H9 (cell line): ENCODE measurements at places on chromosomes 1 and 21. TPM values are rescaled to one million over a fixed set of nuclear protein-coding genes. Genes with fewer than 3 reads are reported as not detected.

- no peak for DNase-seq
Observed at GRCh38 chr1:37878071-37878470, 18.7 kb upstream of the MTF1 start.

DNA sequence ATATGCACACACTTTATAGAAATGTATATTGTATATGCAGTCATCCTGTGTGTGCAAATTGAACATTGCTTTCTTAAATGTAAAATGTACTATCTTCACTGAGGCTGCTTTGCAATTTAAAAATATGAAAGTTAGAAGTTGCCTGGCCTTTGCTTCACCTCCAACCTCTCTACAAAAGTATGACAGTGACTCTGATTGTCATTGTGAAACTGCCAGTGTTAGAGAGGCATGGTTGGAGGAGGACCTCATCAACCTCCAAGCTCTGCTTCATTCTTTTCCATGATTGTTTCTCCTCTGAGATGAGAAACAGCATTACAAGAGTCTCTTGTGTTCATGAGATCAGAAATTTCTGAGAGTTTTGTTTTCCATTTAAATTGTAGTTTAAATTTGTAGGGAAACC, 185.5 kb downstream of the ZC3H11B start:
- DNase-seq = no peak

GRCh38 chr1:184455786-184456185, 69.0 kb downstream of the C1orf21 start:
- no peak for DNase-seq

The TLCD4 gene
- 1.8 and 2.0 TPM in 2 replicates for total RNA-seq

DNA sequence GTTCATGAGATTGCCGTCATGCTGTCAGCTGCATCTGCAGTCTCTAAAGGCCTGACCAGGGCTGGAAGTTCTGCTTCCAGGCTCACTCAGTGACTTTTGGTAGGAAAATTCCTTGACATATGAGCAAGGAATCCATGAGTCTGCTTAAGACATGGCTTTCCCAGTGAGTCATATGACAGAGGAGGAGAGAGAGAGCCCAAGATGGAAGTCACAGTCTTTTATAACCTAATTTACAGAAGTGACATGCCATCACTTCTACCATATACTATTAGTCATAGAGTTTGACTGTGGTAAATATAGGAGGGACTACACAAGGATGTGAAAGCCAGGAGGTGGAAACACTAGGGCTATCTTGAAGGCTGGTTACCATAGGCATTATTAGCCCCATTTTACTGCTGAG, 115.2 kb downstream of the ROR1 start:
- DNase-seq = no peak

The CRYBG2 gene
- 11.8 and 12.8 TPM in 2 replicates for total RNA-seq

- DNase-seq = no peak
Observed at GRCh38 chr1:4965346-4966075, 311.1 kb downstream of the AJAP1 start.

DNA sequence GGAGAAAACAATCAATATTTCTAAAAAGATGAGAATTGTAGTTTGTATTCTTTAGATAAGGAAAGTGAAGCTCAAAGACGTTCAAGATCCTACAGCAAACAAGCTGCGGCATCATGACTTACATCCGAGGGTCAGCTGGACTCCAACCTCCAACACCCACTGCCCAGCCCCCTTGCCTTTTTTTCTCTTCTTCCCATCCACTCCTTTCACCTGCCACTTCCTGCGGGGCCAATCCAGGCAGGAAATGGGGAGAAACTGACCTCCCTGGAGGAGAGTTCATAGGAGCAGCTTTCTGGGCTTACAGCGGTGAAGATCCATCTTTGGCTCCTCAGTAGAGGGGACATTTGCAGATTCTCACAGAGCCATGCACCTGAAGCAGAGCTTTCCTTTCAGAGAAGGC, 361.5 kb downstream of the PTPRU start:
- DNase-seq = no peak

The TMIGD3 gene
- total RNA-seq = not detected in 2 replicates

DNA sequence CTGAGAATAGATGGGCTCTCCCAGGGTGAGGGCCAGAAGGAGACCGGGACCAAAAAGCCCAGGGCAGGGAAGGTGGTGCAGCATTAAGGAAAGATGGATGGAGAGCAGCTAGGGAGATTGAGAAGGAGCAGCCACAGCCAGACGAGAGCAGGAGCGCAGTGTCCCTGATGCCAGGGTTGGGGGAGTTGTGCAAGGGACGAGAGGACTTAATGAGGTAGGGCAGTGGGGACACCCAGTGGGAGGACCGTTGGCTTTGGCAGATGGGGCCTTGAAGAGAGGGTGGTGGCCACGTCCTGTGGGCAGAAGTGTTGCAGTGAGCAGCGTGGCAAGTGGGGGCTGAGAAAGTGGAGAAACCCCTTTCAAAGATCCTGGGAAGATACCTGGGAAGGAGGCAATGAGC, 38.0 kb upstream of the KDM4A start:
- no peak for DNase-seq

DNA sequence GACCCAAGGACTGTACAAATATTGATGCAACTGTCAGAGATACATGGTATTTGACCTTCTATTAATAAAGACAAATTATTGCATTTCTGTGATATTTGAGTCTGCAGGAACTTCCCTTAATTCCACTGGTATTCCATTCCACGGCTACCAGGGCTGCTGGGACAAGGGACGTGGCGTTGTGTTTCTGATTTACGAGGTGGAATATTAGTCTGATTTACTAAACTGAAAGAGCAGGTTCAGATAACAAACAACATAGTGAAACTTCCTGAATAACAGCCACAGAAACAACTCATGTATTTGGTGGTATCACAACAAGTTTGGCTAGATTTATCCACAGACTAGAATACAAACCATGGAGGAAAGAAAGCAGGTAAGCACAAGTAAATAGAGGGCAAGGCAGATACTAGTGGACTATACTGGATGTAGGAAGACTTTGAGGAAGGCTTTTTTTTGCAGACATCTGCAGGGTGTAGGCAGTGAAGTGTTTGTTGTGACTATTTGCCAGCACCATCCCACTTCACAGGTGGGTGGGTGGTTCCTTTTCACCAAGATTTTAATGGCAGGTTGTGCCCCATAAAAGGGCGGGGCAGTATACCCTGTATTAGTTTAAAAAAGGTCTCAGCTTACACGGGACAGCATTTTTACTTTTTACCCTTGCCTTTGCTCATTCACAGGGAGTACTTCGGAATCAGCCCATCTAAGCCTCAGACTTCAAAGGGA, 100.4 kb downstream of the FGGY start:
- no peak for DNase-seq

DNA sequence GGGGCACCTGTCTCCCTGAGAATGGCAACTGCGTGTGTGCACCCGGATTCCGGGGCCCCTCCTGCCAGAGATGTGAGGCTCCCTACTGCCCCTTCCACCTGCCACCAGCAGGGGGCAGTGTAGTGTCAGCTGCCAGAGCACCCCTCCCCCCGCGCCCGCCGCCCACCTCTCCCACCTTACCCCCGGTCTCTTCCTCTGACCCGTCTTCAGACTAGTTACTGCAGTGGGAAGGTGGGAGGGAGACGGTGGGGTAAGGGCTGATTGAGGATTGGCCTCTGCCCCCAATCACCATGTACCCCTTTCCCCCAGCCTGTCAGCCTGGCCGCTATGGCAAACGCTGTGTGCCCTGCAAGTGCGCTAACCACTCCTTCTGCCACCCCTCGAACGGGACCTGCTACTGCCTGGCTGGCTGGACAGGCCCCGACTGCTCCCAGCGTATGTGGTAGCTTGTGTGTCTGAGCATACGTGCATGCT, 10.1 kb upstream of the LRRC71 start:
- peak; percentile 81 for DNase-seq

The DNASE2B gene
- not detected in 2 replicates for total RNA-seq

GRCh38 chr1:202416641-202417040, 68.1 kb downstream of the PPP1R12B start:
- DNase-seq = no peak

- DNase-seq = no peak
Observed at GRCh38 chr1:236774926-236775325, 20.2 kb upstream of the MTR start.

DNA sequence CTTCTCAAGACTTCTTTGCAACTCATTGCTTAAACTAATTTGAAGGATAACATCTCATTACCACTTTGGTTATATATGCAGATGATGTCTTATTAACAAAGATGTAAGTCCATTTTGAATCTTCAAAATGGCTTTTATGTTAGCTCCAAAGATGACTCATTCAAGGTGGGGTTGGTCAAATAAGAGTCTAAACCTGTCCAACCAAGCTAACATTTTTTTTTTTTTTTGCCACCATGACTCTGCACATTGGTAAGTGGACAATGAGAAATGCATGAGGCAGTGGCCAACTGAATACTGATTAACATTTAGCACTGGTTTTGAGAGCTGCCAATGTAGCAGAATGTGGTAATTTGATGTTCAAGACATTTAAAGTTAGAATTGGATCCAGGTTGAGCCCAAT, 278 bp upstream of the KRTAP27-1 start:
- DNase-seq = no peak

The PPFIA4 gene
- 2.8 and 3.9 TPM in 2 replicates for total RNA-seq

GRCh38 chr1:184672013-184672726, 82.5 kb downstream of the EDEM3 start:
- no peak for DNase-seq

DNA sequence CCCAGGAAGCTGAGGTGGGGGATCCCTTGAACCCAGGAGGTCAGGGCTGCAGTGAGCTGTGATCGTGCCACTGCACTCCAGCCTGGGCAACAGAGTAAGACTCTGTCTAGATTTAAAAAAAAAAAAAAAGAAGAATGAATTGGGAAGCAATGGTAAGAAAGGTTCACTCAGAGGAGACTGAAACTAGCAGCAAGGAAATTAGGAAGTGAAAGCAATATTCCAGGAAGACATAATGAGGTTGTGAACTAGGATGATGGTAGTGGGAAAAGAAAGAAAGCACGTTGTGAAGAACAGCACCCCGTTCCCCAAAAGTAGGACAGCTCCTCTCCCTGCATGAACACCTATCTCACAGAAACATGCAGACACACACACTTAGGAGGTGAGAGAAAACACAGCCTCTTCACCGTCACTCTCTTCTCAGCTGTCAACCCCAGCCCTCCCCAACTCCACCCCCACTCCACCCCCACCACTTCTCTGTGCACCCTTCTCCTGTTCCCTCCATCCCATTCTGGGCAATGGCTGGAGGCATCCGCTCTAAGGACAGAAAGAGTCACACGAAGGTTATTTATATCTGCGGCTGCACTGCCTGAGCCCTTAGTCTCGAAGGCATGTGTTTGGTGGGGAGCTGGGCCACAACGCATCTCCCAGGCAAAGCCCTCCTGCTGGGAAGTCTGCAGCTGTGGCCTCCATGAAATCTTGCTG, 101.8 kb upstream of the LPGAT1 start:
- no peak for DNase-seq

DNA sequence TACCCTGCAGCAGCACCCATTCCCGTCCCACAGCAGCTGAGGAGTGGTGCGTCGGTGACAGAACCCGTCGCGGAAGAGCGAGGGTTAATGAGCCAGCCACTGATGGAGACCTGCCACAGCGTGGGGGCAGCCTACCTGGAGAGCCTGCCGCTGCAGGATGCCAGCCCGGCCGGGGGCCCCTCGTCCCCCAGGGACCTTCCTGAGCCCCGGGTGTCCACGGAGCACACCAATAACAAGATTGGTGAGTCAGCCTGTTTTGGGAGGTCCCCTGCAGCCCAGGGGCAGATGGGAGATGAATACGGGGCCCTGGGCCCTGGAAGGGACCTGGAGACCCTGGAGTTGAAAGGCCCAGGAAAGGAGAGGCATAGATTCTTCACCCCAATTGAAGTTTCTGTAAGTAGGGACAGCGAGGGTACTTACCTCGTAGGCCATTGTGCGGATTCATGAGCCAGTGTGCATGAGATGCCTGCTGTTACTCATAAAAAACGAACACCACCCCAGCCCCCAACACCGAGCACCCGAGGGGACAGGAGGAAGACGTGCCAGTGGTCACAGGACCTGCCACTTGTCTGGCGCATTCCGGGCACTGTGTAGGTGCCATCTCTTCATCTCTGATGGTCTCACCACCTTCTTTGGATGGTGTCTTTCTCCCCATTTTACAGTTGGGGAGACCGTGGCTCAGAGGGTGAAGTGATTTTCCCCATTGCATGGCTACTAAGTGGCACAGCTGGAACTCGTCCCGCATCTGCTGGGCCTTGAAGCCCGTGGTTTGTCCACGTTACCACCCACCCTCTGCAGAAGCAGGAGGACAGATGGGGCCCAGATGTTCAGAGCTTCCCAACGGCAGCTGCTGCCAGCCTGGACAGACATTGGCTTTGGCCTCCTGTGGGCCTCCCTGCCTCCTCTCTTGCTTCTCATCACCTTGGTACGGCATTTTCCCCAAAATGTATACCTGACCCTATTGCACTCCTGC, 28.3 kb upstream of the TNFRSF1B start:
- DNase-seq = no peak

The ITGB2 gene
- total RNA-seq = 0.61 and 1.1 TPM in 2 replicates

The MIXL1 gene
- total RNA-seq = 4.7 and 4.9 TPM in 2 replicates

The TIAM1 gene
- 22.4 and 23.1 TPM in 2 replicates for total RNA-seq
